ENCODE measurements at places on chromosomes 5 and 9.

GRCh38 chr5:66134407-66134861, 9.7 kb upstream of the SREK1 start:
- DNase-seq: no peak

- peak; percentile 80 for DNase-seq
Measured at GRCh38 chr9:132901858-132902831, 23.4 kb downstream of the SPACA9 start.

- no peak for DNase-seq
Measured at GRCh38 chr9:114853071-114853855, 47.4 kb upstream of the TNFSF15 start.

DNA sequence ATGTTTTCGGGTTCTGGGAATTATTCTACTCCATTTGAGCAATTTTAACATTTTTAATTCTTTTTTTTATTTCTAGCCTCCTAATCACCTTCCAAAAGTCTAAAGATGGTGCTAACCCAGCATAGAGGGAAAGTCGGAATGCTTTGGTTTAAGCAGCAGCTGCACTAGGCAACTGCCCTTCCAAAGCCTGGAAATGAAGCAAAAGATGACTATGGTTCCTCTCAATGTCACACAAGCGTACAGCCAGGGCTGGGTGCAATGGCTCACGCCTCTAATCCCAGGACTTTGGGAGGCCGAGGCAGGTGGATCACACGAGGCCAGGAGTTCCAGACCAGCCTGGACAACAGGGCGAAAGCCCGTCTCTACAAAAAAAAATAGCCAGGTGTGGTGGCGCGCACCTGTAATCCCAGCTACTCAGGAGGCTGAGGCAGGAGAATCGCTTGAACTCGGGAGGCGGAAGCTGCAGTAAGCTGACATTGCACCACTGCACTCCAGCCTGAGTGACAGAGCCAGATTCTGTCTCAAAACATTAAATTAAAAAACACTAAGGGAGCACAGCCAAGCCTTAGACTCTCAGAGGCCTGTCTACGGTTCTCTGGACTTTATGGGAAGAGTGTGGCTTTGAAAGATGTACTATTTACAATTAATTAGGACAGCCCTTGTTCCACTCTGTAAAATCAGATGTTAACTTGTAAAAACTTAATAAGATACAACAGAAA, 33.1 kb downstream of the ADAM19 start:
- DNase-seq: no peak

DNA sequence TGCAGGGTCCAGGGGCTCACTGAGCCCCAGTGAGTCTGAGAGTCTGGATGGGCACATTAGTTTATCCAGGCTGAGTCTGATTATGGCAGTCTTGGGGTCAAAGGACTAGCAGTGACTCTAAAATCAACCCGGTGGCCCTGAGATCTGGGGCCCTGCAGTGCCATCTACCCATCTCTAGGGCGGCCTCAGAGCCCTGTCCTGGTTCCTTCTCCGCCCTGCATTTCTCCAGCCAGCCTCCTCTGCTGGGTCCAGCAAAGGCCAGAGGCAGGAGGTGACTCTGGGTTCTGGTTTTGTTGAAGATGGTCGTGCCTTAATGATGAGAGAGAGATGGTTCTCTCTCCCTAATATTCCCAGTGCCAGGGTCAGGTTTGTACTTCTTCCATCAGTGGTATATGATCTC, 15.0 kb downstream of the DCANP1 start:
- DNase-seq: no peak

GRCh38 chr5:43422143-43422542, 10.0 kb upstream of the CCL28 start:
- no peak for DNase-seq

DNA sequence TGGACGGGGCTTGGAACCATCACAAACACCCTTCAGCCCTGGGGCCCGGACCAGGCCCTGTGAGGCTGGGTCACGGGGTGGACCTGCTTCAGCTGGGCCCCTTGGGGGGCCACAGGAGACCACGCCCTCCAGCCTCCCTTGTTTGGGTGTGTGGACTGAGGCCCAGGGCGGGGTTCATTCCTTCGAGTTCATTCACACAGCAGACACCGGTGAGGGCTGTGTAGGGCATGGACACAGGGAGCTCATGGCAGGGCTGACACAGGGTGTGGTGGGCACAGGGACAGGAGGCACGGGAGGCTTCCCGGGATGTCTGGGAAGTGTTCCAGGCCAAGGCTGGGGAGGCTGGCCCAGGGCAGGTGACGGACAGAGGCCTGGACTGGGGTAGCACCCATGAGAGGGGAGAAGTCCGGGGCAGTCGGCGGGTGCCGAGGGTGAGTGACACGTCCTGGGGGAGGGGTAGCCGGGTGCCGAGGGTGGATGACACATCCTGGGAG, 8.9 kb downstream of the DNLZ start:
- no peak for DNase-seq

- DNase-seq: peak; percentile 90
Measured at GRCh38 chr5:120457839-120458507, 6.1 kb upstream of the PRR16 start.

DNA sequence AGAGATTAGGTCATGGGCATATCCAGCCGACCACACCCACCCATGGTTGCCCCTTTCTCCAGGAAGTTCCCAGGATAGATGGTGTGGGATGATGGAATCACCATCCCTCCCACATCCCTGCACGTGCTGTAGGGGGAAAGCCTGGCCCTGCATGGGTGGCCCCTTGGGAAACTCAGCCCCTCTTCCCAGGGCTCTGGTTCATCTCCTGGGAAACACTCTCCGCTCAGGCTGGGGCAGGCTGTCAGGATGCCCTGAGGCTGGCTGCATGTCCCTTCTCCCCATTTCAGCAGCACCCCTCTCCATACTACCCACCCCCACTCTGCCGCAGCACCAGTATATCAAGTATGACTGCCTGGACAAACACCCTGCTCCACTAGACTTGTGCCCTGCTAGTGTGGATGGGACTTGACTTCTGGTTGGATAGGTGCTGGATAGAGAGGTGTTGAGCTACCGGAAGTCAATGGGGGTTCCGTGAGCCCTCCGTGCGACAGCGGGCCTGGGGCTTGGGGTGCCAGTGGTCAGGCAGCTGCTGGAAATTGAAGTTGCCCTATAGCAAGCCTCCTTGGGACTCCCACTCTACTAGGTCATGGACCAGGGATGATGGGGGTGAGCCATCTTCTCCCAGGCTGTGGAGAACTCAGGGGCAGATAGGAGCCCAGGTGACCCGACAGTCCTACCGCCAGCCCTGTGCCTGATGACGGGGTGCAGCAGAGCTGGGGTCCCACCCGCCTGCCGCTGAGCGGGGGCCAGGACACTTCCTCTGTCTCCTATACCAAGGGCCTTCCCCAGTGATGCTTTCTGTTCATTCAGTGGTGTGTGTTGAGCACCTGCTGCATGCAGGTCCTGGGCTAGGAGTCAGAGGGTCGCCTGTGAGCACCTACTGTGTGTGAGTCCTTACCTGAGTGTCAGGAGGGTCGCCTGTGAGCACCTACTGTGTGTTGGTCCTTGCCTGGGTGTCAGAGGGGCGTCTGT, 69.4 kb upstream of the COL5A1 start:
- peak; percentile 12 for DNase-seq

GRCh38 chr5:32551194-32551593, 34.2 kb upstream of the SUB1 start:
- no peak for DNase-seq

GRCh38 chr5:30832519-30832918, 361.0 kb upstream of the CDH6 start:
- DNase-seq: no peak

DNA sequence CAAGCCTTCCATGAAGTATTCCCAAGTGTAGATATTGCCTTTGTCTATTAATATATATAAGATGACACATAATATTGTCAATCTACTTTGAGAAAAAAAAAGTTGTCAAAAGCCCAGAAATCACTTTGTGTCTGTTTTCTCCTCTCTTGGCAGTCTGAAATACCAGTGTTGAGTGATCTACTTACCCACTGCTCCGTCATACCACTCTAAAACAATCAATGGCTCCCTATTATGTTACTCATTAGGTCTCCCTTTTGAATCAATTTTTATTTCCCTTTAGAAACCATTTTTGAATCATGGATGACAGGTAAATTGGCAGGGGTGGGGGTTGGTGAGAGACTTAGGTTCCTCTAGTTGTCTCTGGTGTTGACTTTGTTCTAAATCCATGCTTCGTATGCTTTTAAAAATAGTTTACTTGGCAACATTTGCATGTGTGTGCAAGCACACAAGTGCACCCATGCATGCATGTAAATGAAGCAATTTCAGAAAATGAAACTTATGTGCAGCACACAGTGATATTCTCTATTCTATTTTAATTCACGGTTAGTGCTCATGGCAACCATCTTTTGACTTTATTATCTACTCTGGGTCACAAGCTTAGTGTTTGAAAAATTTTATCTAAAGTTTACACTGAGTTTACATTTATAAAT, 378.9 kb downstream of the RAB3C start:
- no peak for DNase-seq

DNA sequence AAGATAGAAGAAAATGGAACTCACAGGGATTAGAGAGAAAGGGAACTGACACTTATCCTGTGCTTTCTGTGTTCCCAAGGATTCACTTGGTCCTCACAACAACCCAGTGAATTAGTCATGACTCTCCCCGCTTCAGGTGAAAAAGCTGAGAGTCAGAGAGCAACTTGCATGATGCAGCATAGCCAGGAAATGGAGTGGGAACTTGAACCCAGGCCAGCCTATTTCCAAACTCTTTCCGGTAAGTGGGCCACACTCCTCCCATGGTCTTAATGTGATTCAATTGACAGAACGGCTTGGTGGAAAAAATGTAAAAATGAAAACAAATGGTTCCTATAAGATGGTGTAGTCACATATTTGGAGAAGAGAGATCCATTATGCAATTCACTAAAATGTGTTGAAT, 45.9 kb upstream of the CEMIP2 start:
- DNase-seq: no peak

DNA sequence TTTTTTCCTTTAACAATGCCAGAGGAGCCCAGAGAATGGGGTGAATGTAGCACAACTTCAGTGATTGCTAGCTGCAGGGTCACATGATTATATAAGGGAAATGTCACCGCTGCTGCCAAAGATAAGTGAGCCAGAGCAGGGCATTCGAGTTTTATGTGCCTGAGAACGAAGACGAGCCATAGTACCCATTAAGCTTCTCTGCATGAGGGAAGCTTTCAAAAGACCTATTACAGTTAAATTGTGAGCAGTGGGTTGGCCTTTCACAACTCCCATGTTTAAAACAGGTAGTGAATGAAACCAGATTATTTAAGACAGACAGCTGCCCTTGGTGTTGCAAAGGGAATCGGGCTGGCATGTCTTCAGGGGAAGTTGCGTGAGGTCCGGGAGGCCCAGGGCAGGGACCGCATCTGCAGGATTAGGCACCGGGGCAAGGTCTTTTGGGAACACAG, 82.4 kb upstream of the TNFAIP8 start:
- no peak for DNase-seq

- DNase-seq: no peak
Measured at GRCh38 chr5:6274846-6275543, 103.4 kb downstream of the MED10 start.

DNA sequence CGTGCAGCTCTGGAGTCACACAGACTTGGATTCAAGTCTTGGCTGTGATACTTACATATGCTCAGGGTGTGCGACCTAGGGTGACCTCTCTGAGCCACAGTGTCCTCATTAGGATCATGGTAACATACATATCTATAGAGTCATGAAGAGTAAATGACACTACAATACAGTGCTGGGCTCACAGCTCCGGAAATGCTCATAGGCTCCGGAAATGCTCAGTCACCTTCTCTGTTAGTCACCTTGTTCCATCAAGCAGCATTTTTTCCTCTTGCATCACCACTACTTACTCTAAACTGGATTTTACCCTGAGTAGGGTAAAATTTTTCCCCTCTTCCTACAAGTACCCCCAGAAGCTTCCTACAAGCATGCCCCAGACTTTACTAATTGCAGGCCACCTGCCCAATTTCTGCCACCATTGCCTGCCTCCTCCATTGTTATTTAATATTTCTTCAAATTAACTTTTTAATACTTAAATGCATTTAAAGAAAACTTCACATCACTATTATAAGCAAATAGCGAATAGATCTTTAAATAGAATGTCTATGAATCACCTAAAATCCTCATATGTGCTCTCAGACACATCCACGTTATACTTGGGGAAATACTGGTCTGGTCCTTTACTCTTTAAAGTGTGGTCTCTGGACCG, 147.6 kb upstream of the SPRY4 start:
- no peak for DNase-seq

DNA sequence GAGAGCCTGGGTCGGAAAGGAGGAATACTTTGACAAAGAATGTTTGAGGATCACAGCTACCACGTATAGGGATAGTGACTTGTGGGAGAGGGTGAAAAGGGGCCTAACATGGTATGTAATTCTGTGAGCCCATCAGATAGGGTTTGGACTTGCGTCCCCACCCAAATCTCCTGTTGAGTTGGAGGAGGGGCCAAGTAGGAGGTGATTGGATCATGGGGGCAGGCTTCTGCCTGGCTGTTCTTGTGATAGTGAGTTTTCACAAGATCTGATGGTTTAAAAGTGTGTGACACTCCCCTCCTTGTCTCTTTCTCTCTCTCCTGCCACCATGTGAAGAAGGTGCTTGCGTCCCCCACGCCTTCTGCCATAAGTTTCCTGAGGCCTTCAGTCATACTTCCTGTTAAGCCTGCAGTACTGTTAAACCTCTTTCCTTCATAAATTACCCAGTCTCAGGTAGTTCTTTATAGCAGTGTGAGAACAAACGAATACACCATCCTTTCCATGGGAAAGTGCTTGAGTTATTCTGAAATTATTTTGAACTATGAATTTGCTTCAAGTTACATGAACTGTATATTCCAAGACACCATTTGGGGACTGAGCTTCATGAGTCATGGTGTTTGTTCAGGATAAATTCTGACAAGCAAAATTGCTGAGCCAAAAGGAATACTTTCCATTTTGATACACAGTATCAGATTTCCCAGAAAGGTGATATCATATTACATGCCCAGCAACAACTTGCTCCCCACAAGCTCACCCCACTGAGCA, 68.8 kb upstream of the SSBP2 start:
- no peak for DNase-seq

GRCh38 chr5:150860246-150860821, 14.0 kb downstream of the IRGM start:
- DNase-seq: no peak

DNA sequence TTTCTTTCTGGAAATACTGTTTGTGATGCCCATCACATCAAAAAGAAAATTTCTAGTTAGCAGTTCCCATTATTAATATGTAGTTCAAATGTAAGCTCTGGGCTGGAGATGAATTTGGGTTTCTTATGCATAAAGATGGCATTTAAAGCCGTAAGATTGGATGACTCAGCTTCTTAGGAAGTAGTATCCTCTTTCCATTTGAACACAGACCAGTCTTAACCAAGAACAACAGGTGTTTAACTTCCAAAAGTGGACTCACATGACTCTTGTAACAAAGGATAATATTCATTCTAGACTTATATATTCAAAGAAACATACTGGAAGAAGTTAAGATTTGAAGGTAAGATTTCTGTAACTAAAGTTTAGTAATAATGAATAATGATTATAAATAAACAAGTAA, 330.5 kb downstream of the TLR4 start:
- no peak for DNase-seq

DNA sequence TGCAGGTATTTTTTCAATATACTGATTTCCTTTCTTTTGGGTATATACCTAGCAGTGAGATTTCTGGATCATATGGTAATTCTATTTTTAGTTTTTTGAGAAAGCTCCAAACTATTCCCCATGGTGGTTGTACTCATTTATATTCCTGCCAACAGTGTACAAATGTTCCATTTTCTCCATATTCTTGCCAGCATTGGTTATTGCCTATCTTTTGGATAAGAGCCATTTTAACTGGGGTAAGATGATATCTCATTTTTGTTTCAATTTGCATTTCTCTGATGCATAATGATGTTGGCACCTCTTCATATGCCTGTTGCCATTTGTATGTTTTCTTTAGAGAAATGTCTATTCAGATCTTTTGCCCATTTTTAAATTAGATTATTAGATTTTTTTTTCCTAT, 85.6 kb upstream of the FST start:
- no peak for DNase-seq

All from Peyer's patch (tissue), 4 donors.